ENCODE measurements at places on chromosomes 6 and 20.

GRCh38 chr6:25743868-25744267, 10.7 kb upstream of the SLC17A4 start:
- no peak for DNase-seq

DNA sequence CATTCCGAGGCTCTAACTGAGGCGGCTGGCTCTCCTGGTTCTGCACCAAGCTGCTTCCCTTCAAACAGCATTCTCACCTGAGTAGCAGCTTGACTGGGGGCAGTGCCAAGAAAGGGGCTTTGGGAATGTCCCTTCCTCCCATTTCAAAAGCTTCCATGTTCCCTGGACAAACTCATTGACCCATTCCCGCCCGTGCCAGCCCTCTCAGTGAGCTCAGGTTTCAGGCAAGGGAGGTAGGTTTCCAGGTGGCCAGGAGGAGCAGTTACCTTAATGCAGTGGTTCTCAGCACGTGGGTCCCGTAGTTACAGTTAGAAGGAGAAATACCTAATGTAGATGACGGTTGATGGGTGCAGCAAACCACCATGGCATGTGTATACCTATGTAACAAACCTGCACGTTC, 135.2 kb downstream of the ELOVL4 start:
- no peak for DNase-seq

GRCh38 chr6:16519265-16520242, 241.7 kb downstream of the ATXN1 start:
- no peak for DNase-seq

GRCh38 chr6:117924690-117925089, 17.6 kb downstream of the SLC35F1 start:
- DNase-seq = no peak

DNA sequence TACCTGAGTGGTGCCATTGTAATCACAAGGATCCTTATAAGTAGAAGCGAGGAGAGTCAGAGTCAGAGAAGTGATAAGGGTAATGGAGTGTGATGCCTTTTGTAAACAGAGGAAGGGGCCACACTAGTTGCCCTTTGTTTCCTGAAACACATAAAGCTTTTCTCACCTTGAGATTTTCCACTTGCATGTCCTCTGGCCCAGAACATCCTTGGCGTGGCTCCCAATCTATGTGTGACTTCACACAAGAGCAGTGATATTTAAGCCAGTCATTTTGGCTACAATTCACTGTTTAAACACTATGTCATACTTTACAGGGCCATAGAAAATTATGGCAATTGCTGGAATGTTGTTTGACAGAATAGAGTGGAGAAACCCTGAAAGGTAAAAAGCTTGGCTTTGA, 121.2 kb upstream of the BTN3A2 start:
- DNase-seq = no peak

GRCh38 chr20:61285152-61285645, 33.1 kb downstream of the CDH4 start:
- no peak for DNase-seq

DNA sequence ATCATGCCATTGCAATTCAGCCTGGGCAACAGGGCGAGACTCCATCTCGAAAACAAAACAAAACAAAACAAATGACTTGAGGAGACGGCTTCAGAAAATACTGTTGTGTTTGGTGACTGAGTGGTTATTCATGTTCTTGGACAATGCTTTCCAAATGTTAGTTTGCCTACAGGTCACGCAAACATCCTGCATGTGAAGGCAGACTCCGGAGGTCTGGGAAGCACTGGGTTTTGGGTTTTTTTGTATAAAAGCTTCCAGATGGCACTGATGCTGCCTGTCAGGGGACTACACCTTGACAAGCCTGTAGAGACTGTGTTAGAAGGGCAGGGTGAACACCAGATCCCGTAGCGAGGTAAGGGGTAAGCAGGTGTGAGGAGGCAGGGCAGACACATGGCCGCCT, 81.7 kb downstream of the THBS2 start:
- no peak for DNase-seq

GRCh38 chr6:152146385-152146784, 338.9 kb downstream of the ESR1 start:
- DNase-seq = no peak

DNA sequence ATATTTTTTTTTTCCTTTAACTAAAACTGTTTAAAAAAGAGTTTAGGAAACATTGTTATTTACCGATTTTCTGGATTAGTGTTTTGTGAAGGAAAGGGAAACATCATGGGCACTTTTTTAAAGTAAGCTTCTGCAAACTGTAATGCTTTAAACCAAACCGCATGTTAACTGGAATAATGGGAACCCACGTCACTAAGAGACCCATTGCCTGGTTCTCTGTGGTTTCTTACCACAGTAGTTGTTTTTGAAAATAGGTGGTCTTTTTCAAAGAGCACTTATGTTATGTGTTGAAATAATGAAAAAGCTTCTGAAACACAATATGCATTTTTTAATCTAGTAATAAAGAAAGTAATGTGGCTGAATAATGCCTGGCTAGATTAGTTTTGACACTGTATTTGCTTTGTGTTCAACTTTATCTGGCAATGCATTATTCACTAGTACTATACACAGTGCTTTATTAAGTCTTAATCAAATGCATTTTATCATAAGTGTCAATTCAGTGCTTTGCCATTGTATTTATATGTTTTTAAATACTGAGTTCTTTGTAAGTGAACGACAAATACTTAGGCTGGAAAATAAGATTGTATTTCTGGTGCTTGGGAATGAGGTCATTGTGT, 754.1 kb upstream of the FLRT3 start:
- DNase-seq = no peak

GRCh38 chr6:156651486-156651885, 125.7 kb upstream of the ARID1B start:
- no peak for DNase-seq

GRCh38 chr6:149823013-149823412, 41.1 kb downstream of the LRP11 start:
- DNase-seq = no peak

DNA sequence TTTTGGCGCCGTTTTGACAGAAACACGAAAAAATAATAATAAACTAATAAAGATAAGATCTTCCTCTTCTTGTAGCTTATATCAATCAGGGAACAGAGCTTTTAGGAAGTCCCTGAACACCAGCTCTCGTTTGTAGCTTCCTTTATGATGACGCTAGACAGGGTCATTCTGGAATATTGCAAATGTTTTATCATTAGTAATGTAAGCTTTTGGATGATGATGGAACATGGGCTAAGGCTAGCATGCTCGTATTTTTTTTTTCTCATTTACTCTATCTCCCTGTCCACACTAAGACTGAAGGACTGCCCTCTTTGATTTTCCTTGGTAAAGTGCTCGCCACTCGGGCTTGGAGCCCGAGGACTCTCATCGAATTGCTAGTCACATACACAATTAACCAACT, 22.1 kb upstream of the POM121L2 start:
- no peak for DNase-seq

- DNase-seq = no peak
These were observed 25.3 kb upstream of the CHD6 start for GRCh38 chr20:41643504-41643938.
